ENCODE measurements at places on chromosomes 16 and 17.

GRCh38 chr17:59863616-59864015, 29.1 kb downstream of the TUBD1 start:
- no peak for DNase-seq

- DNase-seq, result no peak
These were observed 19.5 kb downstream of the LRRC75A start for GRCh38 chr17:16472539-16472938.

DNA sequence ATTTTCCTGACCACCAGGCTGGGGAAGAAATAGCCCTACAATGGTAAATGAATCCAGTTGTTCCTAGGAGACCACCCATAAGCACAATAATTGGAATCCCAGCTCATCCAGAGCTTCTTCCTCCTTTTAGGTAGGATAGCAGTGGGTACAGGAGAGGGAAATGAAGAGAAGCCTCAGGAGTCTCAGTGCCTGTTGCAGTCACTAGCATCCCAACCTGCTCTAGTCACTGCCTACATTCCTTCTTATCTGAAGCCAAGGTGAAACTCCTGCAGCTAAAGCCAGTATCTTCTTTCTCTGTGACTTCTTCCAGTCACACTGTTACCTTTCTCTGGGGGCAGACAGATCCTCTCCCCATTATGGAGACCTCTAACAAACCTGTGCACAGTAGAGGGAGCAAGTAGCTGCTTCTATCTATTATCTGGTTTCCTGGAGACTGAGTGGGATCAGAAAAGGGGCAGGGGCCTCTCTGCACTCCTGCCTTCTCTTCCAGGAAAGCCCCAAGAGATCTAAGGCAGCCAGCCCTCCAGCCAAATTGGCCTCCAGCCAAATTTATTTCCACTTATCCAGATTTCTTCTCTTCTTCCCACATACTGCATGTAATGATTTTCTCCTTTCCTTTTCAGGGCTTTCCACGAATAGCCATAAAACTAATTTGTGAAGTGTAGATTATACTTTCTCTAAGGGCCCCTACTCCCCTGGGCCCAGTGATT, 85.5 kb downstream of the SSH2 start:
- no peak for DNase-seq

GRCh38 chr16:27275394-27275793, 6.8 kb upstream of the NSMCE1 start:
- no peak for DNase-seq

DNA sequence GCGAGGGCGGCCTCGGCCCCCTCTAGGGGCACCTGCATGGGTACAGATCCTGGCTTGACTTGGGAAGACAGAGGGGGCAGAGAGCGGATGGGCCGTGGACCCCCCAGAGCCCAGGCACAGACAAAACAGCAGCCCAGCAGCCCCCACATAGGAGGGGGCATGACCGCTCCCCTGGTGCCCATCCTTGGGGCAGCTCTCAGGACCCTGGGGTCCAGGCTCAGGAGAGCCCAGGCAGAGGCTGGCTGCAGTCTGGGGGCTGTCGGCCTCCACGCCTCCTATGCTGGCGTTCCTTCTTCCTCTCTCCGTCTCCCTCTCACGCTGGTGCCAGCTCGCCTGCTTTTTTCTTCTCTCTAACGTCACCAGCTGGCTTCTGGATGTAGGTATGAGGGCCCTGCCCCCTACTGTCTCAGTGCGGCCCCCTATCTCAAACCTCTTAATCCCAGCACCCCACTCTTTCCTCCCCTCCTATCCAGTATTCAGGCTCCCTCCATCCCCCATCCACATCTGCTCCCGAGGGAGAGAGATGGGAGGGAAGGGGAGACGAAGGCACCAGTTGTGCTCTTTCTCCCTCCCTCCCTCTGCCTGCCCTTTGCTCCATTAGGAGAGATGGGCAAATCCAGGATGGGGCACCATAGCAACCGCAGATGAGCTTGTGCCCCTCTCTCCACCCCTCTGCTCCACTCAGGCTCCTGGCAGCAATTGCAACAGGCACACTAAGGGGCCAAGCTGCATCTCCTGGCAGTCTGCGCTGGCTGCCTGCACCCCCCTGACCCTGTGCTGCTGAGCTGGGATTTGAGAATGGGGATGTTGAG, at the start of gene GPR179:
TSS of gene GPR179 (minus strand) at position 349 of the 812 bp plus-strand sequence. CDS start at position 182, 167 bp downstream.
- no peak for DNase-seq

- DNase-seq, result peak; percentile 55
These were observed 826 bp downstream of the UNC119 start for GRCh38 chr17:28551421-28552175.

DNA sequence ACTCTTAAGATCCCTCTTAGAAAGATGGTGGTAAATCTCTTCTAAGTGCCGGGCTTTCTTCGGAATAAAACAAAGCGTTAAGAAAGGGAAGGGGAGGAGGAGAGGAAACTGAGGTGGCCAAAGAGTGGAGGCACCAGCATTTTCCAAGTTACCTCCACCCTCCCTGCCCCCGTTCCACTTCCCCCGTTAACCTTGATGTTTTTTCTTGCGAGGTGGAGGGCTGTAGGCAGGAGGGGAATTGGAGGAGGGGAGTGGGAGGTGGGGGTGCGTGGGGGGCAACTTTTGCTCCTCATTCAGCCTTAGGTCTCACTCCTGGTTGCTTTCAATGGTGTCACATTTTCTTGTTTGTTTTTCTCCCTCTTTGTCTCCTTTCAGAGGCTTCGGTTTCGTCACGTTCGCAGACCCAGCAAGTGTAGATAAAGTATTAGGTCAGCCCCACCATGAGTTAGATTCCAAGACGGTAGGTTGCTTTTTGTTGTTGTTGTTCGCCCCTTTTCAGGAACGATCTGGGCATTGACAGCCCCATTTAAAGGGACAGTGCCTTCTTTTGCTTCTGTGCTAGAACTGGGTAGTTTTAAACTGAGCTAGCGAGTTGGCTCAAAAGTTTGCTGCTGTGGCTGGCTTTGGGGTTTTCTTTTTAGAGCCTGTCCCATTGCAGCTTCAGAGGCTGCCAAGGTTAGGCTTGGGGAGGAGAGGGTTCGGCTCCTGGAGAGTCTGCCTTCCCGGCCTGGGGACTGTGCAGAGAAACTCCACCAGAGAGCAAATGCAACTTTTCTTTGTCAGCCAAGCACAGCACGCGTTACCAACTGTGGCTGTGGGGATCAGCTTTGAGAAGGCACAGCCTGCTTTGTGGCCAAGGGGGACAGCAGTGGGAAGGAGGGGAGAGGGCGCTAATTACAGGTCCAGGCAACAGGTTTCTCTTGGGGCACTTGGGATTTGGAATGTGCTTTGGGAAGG, 1.9 kb downstream of the MSI2 start:
- DNase-seq, result no peak

GRCh38 chr17:49240619-49241018, 10.0 kb upstream of the PHOSPHO1 start:
- DNase-seq, result no peak

- DNase-seq, result no peak
These were observed 584 bp upstream of the STAT5B start for GRCh38 chr17:42276609-42277341.

GRCh38 chr17:4241535-4241934, 22.2 kb downstream of the ANKFY1 start:
- DNase-seq, result no peak

DNA sequence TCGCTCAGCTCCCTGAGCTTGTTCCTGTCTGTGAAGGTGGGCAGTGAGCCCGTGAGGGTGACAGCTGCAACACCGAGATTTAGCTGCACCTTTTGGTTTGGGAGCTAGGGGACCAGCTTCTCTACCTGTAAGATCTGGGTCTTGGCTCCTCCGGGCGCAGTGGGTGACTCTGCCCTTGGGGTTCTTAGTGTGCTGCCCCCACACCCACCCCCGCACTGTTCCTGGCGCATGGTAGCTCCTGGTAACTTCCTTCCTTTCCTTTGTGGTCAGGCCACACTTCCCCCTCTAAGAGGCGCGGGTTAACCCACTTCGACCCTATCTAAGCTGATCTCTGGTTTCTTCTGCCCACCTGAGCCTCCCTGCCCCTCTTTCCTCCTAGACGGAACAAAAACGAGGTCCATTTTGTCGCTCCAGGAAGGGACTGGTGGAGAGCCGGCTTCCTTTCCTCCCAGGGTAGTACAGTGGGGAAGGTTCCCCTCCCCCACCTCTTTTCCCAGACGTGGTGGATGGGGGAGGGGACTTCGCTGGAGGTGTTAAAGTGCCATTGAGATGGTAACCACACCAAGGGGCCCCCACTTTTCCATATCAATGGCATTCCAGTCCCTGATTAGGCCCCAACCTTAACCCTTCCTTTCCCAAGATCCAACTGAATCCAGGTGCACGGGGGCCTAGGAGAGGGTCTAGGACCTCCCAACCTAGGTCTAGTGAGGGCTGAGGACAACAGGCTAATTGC, 4.6 kb upstream of the CLDN9 start:
- no peak for DNase-seq

DNA sequence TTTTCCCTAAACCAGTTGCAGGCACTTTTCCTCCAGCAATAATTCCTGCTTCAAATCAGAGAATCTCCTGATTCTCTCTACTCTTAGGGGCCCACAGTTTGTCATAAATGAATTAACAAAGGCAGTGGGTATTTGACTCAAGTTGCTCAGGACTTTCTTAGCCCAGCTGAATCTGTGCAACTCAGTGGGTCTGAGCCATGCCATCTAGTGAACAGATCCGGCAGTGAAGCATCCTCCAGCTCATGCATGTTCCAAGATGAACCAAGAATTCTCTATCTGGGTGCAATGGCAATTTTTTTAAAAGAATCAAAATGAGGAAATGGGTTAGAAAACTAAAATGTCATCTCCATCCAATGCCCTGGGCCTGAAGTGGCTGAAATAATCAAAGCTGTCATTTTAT, 575.2 kb upstream of the CDH11 start:
- DNase-seq, result no peak

DNA sequence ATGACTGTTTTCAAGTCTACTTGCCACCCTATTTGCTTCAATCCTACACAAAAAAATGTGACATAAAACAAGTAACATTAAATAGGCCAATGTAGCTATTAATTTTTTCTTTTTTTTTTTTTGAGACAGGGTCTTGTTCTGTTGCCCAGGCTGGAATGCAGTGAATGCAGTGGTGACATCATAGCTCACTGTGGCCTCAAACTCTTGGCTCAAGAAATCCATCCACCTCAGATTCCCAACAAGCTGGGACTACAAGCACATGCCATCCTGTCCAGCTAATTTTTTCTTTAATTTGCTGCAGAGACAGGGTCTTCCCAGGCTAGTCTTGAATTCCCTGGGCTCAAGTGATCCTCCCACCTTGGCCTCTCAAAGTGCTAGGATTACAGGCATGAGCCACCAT, 29.4 kb downstream of the ANKFY1 start:
- DNase-seq, result no peak

- DNase-seq, result no peak
These were observed 190.9 kb upstream of the CDH5 start for GRCh38 chr16:66175636-66176035.

- DNase-seq, result peak; percentile 28
These were observed at the start of gene CEMP1 for GRCh38 chr16:2531371-2531695. CEMP1 (minus strand) TSS chr16:2531408; CDS start chr16:2531073, 335 bp downstream.

- no peak for DNase-seq
These were observed 14.9 kb upstream of the DDX19A start for GRCh38 chr16:70331588-70332358.

DNA sequence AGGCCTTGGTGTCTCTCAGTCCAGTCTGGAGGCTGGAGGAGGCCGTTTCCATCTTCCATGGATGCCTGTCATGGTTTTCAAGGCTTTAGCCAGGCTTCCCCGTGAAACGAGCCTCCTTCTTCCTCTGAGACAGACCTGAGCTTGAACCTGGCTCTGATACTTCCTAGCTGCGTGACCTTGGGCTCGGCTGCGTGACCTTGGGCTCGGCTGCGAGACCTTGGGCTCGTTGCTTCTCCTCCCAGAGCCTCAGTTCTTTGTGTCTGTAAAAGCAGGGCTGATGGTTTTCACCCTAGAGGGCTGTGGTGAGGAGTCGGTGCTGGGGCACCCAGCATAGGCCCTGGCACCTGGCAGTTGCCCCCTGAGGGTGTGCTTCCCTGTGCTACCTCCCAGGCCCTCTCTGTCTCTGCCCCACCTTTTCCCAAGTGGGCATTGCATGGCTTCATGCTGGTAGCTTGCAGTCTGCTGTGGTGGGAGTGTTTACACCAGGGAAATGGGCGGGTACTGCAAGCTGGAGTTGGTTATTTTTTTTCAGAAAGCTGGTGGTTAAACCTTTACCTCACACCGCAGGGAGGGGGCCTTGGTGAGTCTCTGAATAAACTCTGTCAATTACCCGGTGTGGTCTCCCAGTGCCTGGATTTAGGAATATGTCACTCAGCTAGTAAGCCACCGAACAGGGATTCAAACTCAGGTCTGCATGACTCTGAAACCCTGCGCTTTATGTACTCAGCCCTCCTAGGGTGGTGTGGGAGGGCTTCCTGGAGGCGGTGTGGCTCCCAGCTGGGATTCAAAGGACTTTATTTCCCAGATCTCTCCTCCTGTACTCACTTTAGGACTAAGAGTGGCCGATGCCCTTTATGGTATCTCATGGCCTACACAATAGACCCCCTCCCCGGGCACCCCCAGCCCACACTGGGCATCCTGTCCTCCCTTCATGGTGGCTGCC, 129.0 kb upstream of the CIBAR2 start:
- no peak for DNase-seq

- DNase-seq, result no peak
These were observed 2.2 kb upstream of the BAHCC1 start for GRCh38 chr17:81392909-81393654.

DNA sequence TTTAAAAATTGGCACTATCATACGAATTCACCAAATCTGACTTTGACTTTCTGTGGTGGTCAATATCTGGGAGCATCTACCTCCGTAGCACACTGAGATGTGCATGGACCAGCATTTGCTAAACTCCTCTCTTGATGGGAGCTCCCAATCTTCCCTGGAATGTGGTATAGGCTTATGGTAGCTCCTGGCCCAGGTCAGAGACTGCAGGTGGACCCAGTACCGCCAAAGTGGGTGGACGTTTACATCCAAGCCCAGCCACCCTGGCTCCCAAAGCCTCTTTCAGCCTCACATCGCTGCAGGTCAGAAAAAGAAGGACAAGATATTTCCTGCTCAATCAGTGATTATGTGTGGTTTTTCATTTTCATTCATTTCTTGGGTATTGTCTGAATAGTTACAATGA, 43.1 kb upstream of the NKD1 start:
- no peak for DNase-seq
